Activated gamma-delta T cell treated with Interleukin-2 at 50 U/mL for 16 hours (primary cell): ENCODE measurements at places on chromosomes 12 and 14.

DNA sequence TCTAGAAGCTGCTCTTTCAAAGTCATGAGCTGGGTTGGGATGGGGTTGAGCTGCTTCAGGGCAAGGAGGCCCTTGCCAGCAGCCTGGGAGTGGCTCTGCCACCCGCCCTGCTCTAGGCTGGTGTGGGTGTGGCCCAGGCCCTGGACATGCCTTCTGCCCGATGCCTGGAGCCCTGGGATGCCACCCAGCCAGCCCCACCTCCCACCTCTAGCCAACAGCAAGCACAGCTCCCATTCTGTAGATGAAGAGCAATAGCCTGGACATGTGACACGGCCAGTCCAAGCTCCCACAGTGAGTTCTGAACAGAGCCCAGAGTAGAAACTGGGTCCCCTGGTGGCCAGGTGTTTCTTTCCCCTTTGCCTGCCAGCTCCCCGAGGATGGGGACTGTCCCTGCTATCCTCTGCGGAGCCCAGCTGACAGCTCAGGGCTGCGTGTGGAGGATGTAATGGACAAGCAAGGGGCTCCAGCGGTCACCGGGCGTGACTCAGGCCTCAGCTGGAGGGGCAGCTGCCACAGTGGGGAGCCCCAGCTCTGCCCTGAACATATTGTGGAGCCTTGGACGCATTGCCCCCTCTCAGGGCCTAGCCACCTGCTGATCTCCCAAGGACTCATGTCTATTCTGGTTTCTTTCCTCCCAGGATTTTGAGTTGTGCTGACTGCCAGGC lies 165.2 kb downstream of the TSPAN9 start:
- DNase-seq = no peak

DNA sequence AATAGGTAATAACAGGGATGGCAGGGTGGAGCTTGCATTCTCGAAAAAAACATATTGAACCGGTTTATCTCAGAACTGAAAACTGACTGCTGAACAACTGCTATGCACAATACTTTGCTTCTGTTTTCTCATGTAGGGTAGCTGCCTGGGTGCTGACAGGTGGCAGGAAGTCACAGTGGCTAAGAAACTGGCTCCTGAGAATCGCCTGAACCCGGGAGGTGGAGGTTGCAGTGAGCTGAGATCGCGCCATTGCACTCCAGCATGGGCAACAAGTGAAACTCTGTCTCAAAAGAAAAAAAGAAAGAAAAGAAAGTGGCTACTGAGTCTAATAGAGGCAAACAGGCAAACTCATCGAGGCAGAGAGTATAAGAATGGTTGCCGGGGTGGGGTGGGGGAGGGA lies 113.1 kb downstream of the CCDC60 start:
- no peak for DNase-seq

GRCh38 chr12:90333424-90333823 lies 621.6 kb downstream of the CCER1 start:
- DNase-seq = no peak

- no peak for DNase-seq
Observed at GRCh38 chr14:51792809-51793208, 67.6 kb upstream of the GNG2 start.

GRCh38 chr14:102914474-102915291 lies 7.8 kb upstream of the AMN start:
- DNase-seq = no peak

- DNase-seq = no peak
Observed at GRCh38 chr12:111101003-111101402, 180.6 kb upstream of the MYL2 start.

- DNase-seq = no peak
Observed at GRCh38 chr12:113923251-113923650, 42.9 kb downstream of the RBM19 start.

- no peak for DNase-seq
Observed at GRCh38 chr14:42633504-42634095, 1026.9 kb downstream of the LRFN5 start.

DNA sequence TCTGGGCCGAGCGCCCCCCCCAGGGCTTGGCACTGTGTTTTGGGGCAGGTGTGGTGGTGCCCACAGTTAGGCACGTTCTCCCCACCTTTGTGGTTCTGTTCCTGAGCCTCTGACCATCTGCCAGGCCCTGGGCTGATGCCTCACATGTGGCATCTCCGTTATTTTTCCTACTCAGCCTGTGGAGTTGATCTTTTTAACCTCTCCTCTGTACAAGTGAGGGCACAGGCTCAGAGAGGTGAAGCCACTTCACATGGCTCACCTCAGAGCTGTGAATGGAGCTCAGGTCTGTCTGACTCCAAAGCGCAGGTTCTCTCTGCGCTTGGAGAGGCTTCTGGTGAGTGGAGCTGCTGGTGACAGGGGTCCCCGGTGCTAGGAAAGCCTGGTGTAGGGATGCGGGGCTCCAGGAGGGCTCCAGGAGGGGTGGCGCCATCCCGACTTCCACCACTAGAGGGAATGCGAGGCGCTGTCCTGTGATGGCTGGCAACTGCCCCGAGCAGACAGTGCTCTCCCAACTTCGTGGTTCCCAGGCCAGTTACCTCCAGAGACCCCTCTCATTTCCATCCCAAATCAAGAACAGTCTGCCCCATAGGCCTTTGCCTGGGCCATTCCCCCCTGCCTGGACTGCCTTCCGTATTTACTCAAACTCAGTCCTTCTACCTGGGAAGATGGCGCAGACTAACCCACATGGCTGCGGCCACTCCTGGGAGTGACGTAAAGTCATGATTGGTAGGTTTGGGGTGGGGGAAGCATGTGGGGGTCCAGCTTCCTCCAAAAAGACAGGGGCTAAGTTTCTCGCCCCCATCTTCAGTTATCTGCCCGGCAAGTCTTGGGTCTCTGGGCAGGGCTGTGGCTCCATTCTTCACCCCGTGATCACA lies 9.9 kb downstream of the BCL7A start:
- DNase-seq = peak; percentile 50

DNA sequence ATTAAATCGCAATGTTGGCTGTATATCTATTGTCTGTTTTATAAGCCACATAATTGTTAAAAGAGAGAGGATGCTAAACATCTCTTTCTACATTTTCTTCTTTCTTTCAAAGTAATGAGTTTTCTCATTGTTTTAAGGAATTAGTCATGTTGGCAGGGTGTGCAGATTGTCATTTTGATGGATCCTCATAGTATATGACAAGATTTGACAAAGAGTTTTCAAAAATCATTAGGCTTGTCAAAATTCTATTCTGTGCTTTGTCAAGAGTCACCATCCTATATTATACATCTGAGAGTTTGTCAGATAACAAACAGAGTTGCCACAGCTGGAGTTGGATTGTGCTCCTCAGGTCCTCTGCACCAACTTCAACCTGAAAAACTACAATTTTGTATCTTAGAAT lies 35.4 kb upstream of the APPL2 start:
- no peak for DNase-seq

DNA sequence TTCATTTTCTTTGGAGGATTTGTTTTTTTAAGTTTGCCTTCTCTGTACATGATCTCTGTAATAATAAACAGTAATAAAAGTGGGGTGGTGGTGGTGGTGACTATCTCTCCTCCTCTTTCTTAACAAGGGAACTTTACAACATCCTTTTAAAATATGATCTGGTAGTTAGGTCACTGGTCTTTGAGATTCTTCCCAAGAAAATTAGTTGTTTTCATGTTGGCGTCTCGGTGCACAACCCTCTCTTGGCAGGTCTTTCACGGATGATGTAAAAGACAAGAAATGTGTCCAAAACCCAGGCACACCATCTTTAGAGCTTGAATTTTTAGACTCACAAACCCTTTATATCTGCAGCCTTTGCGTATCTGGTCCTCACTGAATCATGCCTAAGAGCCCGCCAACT lies 488.5 kb upstream of the TBX3 start:
- DNase-seq = no peak

DNA sequence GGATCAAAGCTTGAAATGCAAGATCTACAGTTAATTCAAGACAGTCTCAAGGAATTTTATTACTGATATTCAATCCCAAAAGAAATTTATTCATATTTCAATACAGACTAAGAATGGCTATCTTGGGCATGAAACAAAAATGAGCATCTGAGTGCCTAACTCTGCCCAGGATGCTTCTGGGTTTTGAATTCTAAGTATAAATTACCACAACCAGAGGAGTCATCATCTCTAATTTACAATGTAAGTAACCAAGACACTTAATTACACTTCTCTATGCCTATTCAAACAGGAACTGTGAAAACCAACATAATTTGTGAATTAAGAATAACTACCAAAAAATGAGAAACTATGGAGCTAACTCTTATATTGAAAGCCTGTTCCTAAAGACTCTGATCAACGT lies 14.1 kb downstream of the OSBPL8 start:
- no peak for DNase-seq

GRCh38 chr12:27332714-27333402 lies at the start of gene BMAL2:
Gene BMAL2, plus strand, starts transcription at chr12:27332836. Its CDS starts 237 bp downstream, at chr12:27333073.
- peak; percentile 12 for DNase-seq

- DNase-seq = peak; percentile 26
Observed at GRCh38 chr14:95156161-95157047, 925 bp downstream of the DICER1 start.

- no peak for DNase-seq
Observed at GRCh38 chr12:60191676-60192359, 596.0 kb downstream of the SLC16A7 start.

DNA sequence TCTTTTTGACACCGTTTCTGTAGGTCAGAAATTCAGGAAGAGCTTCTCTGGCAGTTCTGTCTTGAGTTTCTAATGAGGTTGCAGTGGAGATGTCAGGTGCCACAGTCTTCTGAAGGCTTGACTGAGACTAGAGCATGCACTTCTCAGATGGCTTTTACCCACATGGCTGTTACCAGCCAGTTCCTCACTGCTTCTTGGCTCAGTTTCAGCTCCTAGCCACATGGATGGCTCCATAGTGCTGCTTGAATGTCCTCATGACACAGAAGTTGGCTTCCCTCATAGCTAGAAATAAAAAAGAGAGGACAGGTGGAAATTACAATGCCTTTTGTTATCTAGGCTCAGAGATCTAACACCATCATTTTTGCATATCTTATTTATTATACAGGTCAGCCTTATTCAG lies 38.1 kb upstream of the SLC2A13 start:
- DNase-seq = no peak

- DNase-seq = no peak
Observed at GRCh38 chr14:78292003-78292402, 121.8 kb downstream of the NRXN3 start.

GRCh38 chr12:57046947-57047890 lies 2.7 kb downstream of the MYO1A start:
- no peak for DNase-seq
